Cerebellar nuclear complex (tissue), 1 donor: ENCODE measurements at places on chromosomes 1 and 21.

GRCh38 chr1:244106176-244106575 is 55.1 kb downstream of the ZBTB18 start:
- DNase-seq, result no peak

DNA sequence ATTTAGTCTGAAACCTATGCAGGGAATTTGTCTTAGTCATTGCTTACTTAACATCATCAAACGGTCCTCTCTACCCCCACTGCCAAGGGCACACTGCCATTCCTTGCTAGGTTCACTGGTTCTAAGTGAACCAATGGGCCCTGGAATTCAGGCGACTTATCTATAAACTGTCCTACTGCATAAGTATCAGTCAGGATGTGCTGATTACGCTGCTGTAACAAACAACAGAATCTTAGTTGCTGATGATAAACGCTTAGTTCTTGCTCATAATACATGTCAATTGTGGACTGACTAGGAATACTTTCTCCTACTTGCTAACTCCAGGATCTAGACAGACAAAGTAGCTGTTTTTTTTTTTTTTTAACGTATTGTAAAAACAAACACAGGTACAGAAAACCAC is 136.1 kb downstream of the PRDM2 start:
- no peak for DNase-seq

DNA sequence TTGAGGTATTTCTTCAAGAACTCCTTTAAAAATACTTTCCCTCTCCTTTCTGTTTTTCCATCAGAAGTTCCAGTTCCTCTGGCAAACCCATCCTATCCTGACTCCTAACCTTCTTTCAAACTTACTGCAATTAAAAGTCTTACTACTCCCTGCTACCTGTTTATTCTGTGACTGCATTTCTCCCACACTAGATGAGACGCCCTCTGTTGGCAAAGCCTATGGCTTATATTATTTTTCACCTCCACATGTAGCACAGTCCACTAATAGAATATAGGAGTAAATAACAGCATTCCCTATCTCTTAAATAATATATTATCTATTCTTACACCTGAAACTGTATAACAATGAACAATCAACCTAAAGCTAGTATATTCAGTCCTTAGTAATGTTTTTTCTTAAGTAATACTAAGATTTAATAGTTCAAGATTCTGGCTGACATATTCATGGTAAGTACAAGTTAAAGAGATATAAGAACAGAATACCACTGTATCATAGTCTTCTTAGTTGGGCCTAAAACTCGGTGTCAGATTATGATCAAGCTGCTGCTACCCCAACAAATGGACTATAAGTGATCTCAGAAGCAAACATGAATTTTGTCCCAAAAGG is 54.8 kb downstream of the RAB3GAP2 start:
- DNase-seq, result no peak

- no peak for DNase-seq
Measured at GRCh38 chr1:27331922-27332321, 9.9 kb upstream of the SYTL1 start.

DNA sequence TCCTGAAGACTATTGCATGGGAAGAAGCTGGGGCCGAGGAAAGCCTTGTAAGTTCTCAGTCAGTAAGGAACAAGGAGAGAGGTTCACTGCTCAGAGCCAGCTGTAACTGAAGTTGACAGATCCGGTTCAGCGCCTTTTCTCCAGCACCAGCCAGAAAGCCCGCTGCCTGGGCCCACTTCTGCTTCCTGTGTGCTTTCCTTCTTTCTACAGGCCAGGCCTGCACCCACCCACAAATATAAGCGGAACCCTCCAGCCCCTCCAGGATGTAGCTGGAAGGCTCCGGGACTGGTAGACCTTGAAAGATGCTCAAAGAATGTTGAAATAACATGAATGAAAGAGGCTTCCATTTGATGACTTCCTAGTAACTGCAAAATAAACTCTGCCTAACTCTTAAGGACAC is 38.8 kb downstream of the PARP1 start:
- no peak for DNase-seq

GRCh38 chr1:186420923-186421322 is 40.0 kb downstream of the PDC start:
- DNase-seq, result no peak

DNA sequence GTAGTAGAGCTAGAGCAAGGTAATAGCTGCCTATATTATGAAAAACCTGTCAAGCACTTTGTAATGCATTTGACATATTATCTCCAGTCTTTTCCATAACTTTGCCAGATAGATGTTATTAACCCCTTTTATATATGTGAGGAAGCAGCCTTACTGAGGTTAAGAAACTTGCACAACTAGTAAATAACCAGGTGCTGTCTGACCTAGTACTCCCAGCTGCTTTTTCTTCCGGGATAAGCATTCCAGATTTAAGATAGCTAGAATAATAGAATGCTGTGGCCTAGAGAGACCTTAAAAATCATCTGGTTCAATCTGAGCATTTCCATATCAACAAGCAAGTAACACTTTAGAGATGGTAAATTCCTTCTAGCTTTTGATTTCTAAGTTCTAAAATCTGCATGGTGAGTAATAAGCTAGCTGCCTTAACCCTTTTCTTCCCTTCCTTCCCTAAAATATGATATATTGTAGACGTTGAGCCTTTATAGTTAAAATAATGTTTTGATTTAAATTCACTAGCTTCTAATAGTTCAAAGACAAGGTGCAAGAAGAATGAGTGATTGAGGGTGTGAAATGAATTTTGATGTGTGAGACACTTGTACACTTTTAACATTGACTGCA is 1.8 kb downstream of the SH3GLB1 start:
- DNase-seq, result no peak

DNA sequence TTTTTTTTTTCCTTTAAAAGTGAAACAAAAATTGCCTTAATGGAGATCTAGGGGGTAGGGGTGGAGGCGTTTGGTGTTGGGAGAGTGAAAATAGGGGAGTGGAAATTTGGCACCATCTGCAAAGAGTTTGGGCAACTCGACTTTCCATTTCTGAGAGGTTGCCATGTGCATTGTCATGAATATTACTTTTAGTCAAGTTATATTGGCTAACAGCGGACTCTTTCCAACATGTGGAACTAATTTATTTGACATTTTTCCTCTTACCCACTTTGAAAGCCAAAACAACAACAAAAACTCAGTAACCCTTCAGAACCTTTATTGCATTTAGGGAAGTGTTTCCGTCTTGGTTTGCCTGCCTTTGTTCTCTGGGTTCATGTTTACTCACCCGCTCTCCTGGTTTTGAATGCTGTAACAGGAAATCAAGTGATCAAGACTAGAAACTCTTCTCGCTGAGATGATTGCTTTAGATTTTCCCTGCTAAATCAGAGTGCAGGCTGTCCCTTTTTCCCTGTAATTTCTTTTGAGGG is 70.4 kb downstream of the CACHD1 start:
- DNase-seq, result no peak

GRCh38 chr1:221824025-221824424 is 82.1 kb upstream of the DUSP10 start:
- no peak for DNase-seq

- no peak for DNase-seq
Measured at GRCh38 chr21:41929248-41929647, 24.6 kb downstream of the C2CD2 start.

GRCh38 chr1:89175601-89176256 is at the start of gene GBP7:
Gene GBP7 (minus strand): TSS chr1:89176003. CDS start chr1:89171935, 4,068 bp downstream.
- DNase-seq, result no peak

DNA sequence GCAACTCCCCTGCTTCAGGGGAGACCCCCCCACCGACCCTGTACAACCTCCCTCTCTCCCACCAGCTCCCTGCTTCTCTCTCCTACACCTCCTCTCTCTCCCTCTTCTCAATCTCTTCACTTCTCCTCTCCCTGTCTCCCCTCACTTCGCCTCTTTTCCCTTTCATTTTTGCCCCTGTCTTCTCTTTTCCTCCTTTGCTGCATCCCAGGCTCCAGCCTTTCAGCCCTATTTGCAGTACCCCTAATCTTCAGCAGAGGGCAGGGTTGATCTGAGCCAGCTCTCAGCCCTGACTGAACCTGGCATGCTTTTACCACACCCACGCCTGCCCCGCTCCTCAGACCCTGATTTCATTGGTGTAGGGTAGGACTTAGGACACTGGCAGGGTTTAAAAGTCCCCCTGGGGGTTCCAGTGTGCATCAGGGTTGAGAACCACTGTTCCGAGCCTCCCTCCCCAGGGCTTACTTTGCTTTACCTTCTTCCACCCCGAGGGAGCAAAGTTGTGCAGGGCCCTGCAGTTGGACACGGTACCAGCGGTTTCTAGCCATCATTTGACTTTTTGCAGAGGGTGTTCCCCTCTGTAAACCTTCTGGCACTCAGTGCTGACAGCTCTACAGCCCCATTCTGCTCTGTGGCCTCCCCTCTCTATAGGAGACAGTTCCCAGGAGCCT is 67.3 kb upstream of the CNTN2 start:
- no peak for DNase-seq

DNA sequence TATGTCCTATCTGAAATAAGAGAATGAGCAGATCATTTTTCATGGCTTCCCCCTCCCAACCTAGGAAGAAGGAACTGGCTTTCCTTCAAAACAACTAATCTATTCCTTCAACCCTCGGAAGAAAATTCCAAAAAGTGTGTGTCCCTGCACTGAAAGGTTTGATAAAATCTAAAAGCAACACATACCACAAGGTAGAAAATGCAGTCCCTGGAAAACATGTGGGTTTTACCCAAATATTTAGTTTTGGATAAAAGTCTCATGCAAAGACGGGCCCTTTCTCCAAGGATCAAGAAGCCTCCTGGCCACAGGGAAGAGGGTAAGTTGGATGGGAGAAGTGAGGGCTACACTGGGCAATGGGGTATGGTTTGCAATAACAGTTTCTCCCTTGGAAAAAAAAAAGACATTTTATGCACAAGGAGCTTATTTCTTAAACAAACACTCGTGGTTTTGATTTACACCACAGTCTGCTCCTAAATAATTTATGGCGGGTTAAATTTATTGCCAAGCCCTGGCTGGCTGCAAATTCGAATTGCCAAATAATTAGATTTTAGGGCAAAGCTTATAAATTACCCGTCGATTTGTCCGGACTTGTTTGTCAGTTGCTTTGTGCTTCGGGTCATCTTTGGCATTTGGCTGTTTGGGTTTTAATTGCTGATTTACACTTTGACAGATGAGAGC is 28.9 kb downstream of the ERI3 start:
- DNase-seq, result no peak

DNA sequence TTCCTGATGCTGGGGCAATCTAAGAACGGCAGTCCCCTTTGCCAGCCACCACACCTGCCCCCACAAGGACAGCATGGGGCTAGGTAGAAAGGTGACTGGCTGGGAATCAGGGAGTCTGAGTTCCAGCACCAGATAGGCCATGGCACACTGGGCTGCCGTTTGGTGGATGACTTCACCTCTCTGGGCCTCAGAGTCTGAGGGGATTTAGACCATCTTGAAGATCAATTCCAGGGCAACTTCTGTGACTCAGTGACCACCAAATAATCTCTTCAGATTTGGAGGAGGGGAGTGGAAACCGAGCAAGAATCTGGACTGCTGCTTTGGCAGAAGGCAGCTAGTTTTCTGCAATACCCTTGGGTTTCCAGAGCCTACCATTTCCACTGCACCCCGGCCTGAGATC is 92.1 kb upstream of the EDN2 start:
- no peak for DNase-seq

GRCh38 chr1:43031316-43032203 is 72.9 kb upstream of the SLC2A1 start:
- no peak for DNase-seq

DNA sequence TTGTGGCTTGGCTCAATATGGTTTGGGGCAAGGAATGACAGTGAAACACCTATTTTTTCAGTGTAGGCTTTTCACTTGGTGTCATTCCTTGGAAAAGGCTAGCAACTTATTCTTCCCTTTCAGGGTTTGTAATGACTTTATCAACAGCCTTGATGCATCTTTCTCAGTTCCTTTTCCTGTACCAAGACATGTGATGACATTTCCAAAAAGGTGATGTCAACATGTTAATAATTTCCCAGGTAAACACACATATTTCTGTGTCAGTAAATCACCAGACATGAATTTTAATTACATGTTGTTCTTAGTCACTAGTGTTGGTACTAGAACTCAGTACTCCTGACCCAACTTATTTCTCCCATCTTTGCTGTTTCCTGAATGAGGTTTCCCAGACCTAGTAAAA is 37.8 kb upstream of the RRP15 start:
- no peak for DNase-seq

- DNase-seq, result no peak
Measured at GRCh38 chr1:56525489-56526041, 53.8 kb downstream of the PLPP3 start.

DNA sequence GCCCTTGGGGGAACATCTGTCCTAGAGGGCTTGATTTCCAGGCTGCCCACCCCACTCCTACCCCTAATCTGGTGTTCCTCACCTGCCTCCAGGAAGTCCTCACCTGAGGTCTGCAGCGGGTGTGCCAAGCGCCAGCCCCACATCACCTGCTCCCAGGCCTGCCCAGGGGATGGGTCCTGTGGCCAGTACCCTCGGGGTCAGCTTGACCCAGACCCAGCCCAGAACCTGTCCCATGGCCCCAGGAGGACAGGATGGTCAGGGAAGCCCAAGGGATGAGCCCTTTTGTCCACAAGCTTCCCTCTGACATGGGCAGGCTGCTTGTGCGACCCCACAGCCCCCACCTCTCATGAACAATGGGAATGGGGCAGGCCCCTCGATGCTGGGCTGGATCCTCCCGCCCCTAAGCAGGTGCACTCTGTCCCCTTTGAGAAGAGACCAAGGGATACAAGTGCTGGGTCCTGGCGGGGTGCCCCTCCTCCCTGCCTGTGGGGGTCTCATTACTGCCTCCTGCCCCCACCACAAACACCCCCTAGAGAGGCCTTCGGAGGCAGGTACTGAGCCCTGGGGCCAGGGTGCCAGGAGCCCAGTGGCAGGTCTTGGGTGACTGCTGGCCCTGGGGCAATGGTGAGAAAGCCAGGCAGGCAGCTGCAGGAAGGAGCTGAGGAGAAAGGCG is 3.2 kb downstream of the MIB2 start:
- no peak for DNase-seq

- no peak for DNase-seq
Measured at GRCh38 chr1:43455213-43455889, 1.6 kb upstream of the HYI start.

- DNase-seq, result no peak
Measured at GRCh38 chr1:53642607-53643006, 96.4 kb downstream of the GLIS1 start.

DNA sequence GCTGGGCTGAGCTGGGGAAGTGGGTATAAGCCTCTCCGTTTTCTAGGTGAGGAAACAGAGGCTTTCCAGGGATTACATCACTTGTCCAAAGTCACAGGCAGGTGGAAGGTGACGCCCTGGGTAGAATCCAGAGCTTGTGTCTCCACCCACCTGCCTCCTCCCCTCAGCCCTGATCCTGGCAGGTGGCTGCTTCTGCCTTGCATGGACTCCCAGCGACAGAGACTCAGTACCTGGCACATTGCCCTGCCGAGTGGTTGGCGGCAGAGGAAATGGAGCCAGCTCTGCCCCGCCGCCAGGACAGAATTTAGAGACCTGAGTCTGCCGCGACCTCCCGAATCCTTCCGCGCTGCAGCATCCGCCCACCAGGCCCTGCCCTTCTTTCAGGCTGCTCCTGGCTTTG is 2.1 kb downstream of the PLA2G2E start:
- no peak for DNase-seq
